ENCODE measurements at places on chromosomes 5 and 9.

- DNase-seq: no peak
Measured at GRCh38 chr5:73844165-73844564, 218.2 kb downstream of the ARHGEF28 start.

- DNase-seq: peak; percentile 70
Measured at GRCh38 chr5:59810041-59810440, 83.5 kb downstream of the PDE4D start.

DNA sequence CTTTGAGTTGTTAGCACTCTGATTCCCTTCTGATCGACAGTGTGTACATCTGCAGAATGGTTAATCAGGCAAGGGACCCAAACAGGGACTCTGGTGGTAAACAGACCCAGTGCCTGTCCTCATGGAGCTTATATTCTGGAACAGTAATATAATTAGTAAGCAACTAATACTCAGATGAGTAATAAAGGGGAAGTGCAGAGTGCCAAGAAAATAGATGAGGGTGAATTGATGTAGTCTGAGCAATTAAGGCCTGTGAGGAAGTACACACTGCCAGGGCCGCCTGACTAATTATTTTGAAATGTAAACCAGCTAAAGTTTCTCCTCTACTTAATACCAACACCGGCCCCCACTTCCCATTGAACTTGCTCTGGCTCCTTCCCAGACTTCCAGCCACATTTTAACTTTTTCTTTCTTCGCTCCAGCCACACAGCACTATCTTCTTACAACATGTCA is 4.2 kb downstream of the DHX29 start:
- DNase-seq: peak; percentile 95

DNA sequence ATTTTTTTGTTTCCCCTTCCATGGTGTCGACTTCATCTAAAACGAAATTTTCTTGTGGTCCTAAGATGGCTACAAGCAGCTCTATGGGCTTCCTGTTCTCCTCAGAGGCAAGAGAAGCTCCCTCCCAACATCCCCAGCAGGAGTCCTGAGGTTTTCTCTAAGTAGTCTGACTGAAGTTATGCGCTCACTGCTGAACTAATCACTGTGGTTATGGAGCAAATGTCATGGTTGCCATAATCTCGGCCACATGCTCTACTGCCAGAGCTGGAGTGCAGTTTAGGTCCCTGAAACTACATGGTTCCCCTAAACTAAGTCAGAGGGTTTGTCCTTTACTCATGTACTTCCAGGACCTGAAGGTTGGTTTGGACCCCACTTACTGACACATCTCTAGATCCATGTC is 68.0 kb upstream of the MAMDC2 start:
- peak; percentile 68 for DNase-seq

DNA sequence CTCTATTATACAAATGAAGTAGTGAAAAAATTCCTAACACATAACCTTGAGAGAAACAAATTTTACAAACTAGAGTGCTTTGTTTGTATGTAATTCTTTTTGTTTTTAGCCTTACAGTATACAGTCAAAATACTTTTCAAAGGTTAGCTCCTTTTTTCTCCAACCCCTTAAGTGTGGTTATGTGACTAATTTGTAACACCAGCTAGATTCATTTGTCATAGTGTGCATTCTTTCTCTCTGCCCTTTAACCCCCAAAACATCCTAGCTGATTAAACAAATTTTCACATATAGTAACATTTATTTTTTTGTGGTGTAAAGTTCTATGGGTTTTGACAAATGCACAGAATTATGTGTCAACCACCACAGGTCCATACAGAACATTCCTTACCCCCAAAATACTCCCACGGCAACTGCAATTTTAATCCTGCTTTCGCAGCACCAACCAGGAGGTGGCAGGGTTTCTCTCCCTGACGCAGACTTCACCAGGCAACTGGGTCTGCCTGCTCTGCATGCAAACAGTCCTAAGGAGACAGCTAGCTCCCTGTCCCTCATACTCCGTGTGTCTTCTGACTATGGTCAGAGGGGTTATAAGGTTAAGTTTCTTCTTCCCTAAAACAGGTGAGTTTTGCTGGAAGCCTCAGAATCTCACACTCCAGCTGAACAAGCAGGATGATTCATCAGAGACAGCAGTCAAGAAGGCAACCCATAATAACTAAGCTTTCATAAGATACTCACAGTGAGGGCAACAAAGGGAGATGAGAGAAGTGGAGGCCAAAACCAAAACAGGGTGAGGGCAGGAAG is 44.5 kb upstream of the NR5A1 start:
- DNase-seq: peak; percentile 80

- DNase-seq: no peak
Measured at GRCh38 chr9:109249615-109250014, 71.2 kb downstream of the EPB41L4B start.

GRCh38 chr5:114726131-114726530 is 364.3 kb downstream of the KCNN2 start:
- peak; percentile 3 for DNase-seq

GRCh38 chr5:4730279-4730678 is 409.9 kb upstream of the ADAMTS16 start:
- DNase-seq: no peak

DNA sequence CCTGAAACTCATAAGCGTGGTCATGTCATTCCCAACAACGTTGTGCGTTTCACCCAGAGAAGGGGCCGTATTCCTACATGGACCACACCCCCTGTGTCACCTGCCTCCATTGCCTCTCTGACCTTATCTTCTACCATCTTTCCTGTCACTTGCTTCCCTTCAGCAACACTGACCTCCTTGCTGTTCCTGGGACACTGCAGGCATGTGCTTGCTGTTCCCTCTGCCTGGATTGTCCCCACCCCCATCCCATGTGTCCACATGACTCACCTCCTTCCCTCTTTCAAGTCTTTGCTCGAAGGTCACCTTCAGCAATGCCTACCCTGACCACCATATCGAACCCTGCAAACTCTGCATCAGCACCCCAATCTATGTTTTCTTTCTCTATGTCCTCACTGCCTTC is 133.2 kb upstream of the ZNF618 start:
- peak; percentile 22 for DNase-seq

DNA sequence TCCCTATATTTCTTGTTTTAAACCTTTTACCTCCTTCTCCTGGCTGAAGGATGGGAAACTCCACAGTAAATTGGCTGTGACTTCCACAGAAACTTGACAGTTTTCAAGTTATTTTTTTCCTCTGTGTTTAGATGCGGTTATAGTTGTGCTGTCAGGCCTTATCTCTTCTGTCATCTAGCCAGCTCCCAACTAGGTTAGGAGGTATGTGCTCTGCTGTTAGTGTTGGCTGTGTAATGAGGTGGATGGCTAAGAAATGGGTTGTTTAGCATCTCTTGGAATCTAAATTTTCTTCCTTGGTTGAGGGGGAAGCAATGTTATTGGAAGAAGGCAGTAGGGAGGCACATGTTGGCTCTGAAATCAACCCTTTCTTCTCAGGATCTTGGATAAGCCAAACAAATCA is 149.9 kb upstream of the RUSC2 start:
- peak; percentile 81 for DNase-seq

GRCh38 chr9:71363286-71363961 is 242.0 kb upstream of the TRPM3 start:
- DNase-seq: no peak

GRCh38 chr5:179762781-179763176 is 30.2 kb downstream of the MAML1 start:
- DNase-seq: peak; percentile 69

DNA sequence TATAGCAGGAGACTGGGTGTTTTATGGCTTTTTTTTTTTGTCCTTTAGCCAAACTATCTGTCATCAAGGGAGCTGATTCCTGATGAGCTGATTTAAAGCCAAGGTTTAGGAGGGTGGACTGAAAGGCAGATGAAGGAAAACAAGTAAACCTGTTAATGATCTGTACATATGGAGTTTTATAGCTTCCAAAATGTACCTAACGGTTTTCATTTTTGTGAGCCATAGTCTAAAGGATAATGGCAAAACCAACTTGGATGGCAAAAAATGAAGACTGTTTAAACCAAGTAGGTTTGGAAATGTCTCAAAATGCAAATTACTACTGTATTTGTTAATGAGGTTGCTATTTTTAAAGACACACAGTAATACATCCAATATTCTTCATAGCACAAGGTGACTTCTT is 281.5 kb downstream of the YTHDC2 start:
- DNase-seq: no peak

DNA sequence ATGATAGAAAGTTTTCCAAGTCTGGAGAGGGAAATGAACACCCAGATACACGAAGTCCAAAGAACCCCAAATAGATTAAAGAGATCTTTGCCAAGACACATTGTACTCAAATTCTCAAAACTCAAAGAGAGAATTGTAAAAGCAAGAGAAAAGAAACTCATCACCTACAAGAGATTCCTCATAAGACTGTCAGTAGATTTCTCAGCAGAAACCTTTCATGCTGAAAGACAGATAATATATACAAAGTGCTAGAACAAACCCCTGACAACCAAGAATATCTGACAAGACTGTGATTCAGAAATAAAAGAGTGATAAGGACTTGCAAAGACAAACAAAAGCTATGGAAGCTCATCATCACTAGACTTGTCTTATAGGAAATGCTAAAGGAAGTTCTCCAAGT is 326.7 kb upstream of the ZNF608 start:
- DNase-seq: no peak

All from M059J (cell line).